ENCODE measurements at places on chromosomes 12 and 14.

DNA sequence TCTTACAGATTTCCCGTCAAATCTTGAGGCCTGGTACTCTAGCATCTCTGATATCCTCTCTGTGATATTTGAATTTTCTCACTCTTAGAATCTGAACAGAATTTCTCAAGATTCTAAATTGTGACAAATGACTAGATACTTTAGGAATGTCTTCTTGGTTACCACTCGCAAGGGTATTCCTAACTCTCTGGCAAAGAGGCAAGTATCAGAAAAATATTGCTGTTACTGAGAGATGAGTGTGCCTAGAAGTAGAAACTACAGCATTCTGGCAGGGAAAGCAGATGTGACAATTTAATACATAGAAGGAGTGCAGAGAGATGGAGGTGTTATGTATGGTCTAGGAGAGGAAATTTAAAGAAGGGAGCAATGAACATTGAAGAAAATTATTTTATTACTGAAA, 467.8 kb downstream of the LRIG3 start:
- DNase-seq: no peak

GRCh38 chr12:47819896-47820630, at the start of gene HDAC7:
HDAC7 (minus strand) TSS chr12:47819903; CDS start chr12:47819785, 118 bp downstream.
- DNase-seq: peak; percentile 81

DNA sequence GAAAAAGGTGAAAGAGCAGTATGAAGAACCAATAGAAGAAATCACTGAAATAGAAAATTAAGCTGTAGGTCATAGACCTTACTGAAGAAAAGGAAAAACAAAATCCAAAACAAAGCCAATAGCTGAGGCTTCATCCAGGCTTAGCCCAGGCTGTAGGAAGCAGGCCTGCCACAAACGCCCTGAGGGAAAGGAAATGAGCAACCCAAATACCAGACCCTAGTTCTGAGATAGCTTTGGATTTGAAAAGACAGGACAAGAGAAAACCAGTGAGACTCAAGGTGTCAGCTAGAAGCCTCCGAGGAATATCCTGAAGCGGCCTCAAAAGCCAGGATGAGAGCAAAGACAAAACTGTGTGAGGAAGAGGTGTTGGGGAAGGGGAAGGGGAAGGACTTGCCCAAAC, 79.2 kb downstream of the FERMT2 start:
- DNase-seq: peak; percentile 32

DNA sequence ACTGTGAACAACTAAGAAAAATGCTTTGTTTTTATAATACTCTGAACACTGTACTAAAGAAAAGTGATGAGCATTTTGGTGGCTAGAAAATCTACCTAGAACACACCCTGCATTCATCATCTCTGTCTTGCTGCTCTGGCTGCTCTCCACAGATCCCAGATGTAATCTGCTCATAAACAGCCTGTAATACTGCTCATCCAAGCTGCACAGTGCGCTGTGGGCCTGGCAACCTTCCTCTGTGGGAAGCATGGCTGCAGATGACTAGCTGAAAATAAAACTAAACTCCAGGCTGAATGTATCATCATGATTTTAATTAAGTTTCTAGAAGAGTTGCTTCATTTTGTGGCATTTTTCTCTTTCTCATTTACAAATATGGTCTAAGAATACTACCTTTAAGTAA, 200.7 kb downstream of the SLC2A13 start:
- peak; percentile 1 for DNase-seq

- no peak for DNase-seq
Measured at GRCh38 chr12:12461923-12462315, 100.7 kb downstream of the DUSP16 start.

- DNase-seq: no peak
Measured at GRCh38 chr12:27428466-27428865, 18.1 kb upstream of the SMCO2 start.
